Cortex of kidney (tissue), 1 donor: ENCODE measurements at places on chromosomes 13 and 19.

DNA sequence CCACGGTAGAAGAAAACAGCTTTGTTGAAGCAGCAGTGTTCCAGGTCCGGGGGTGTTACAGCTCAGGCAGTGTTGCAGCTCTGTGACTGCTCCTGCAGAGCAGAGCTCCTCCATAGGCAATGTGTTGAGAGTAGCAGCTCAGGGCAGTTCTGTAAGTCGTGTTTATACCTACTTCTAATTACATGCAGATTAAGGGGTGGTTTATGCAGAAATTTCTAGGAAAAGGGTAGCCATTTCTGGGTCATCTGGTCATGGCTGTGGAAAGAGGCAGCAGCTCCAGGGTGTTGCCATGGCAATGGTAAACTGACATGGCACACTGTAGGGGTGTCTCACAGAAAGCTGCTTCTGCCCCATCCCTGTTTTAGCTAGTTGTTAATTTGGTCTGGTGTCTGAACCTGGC, 316.4 kb downstream of the GPC5 start:
- DNase-seq, result no peak

DNA sequence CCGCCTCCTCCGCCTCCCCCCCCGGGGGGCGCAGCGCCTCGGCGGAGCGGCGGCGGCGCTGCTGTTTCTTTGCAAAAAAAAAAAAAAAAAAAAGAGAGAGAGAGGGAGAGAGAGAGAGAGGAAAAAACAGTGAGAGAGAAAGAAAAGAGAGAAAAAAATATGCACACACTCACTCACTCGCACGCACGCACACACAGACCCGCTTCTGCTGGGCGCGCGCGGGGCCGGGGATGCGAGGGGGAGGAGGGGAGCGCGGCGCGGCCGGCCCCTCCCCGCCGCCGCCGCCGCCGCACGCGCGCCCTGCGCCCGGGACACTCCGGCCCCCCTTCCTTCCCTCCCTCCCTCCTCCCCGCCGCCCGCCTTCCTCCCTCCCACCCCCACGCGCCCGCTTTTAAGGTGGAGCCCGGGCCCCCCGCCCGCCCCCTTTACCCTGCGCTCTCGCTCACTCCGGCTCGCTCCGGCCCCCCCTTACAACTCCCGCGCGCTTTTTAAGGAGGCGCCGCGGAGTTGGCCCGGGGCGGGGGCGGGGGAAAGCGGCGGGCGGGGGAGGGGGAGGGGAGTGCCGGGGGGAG, at the start of gene SAMD1:
SAMD1 (minus strand) TSS at position 243 of the 572 bp plus-strand sequence.
- DNase-seq, result no peak

GRCh38 chr19:38204096-38204495, 19.9 kb downstream of the DPF1 start:
- DNase-seq, result no peak

DNA sequence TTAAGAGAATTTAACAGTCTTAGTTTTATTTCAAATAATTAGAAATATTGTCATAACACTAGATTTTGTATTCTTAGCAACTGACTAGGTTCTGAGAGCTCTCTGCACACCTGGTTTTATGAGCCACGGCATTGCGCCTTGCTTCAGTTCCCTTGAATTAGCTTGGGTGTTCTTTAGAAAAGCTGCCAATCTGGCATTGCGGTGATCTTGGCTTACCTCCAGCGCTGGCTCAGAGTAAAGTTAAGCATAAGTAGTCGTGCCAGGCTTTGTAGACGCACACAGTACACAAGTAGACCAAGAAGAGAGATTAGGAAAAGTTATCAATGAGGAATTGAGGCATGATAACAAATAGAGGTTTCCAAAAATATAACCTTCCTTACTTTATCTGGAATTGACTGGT, 45.7 kb downstream of the TPP2 start:
- DNase-seq, result no peak

- DNase-seq, result no peak
Measured at GRCh38 chr13:82480415-82480814, 1401.9 kb downstream of the SLITRK1 start.

- no peak for DNase-seq
Measured at GRCh38 chr19:31314849-31315629, 34.2 kb downstream of the TSHZ3 start.

DNA sequence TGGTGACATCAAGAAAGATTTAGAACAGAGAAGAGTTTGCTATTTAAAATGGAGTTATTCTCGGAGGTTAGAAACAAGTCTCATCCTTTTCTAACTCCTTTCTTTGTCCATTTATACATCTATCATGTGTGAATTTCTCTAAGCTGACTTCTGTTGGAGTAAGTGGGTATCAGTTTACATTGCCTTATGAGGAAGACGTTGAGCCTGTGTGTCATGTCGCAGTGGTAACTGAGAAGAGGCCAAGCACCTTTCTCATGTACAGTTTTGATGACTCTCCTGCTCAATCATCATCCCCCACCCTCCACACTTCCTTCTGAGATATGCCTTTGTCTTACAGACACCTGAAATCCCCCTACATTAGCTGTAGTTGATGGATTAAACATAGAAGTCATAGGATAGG, 624.8 kb downstream of the LIG4 start:
- DNase-seq, result no peak

DNA sequence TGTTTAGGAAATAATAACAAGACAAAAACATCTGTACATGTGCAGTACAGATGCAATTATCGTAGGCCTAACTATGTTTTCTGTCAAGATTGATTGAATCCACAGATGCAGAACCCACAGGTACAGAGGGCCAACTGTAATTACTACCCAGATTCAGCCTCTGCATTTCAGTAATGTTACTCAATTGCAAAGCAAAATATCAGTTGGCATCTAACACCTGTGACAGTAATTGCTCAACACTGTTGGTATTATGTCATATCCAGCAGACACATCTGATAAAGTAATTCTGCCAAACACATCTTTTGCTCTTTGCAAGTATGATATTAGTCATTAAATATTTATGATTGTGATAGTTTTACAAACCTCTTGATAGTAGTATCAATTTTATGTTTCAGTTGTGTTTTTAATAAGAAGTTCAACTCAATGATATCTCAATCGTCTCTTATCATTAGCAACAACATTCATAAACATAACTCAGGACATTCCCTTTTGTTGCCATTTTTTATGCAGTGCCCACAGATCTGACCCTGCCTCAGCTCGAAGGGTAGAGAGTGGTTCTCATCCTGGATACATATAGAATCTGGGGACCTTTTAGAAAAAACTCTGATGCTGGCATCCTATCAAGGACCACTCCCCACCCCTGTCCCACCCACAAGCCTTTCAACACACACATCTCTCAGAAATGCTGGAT, 104.7 kb downstream of the MYCBP2 start:
- DNase-seq, result no peak

- no peak for DNase-seq
Measured at GRCh38 chr19:30022659-30023058, 80.6 kb downstream of the URI1 start.
